ENCODE measurements at places on chromosomes 1 and 21. TPM values are rescaled to one million over a fixed set of nuclear protein-coding genes. Genes with fewer than 3 reads are reported as not detected.
A peak's percentile ranks its signal among the peaks of the same experiment; 100 is the strongest.

DNA sequence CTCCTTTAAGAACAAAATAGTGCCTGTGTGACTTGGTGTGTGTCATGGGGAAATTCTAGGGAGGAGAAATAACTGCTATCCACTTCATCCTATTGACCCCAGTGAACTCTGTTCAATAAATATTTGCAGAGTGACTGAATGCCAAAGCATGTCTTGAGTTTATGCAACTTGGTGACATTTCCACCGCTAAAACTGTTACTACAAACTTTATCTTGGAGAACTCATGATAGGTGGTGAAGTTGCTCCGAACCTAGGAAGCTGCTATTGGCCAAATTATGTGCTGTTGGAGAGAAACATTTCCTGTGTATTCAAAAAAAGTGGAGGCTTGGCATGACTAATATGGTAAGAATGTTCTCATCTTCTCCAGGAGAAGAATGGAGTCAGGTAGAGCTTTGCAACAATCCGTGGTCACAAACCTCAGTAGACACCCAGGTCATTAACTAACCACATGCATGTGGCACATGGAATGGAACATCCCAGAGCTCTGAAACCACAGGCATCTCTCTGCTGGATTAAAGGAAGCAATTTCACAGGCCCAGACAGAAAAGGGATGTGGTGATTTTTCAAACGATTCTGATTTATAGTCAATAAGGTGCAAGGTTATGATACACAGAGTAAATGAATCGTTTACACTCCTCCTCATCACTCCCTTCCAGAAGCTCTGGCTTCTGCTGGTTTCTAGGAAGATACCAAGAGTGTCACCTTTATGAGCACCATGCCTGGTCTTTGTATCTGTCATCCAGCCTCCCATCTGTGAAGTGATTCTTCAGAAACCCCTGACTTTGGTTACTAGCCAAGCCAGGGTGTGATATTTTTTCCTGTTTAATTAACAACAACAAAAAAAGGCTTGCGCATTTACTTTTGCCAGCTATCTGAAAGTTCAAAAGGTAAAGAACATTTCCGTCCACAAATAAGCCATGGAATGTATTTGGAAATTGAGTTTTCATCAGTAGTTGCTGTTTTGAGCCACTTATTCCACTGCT, 361.1 kb downstream of the TGFB2 start:
- H3K4me3 ChIP-seq = no peak overlapping the region
- H3K36me3 ChIP-seq = no peaks in the 10 kb centered on the region
- DNase-seq = no peak
- H3K27me3 ChIP-seq = no peaks in the 10 kb centered on the region
- H3K27ac ChIP-seq = no peak overlapping the region

Gene PTGFR
- 1.1 TPM for total RNA-seq

Gene MYOG
- total RNA-seq = not detected

DNA sequence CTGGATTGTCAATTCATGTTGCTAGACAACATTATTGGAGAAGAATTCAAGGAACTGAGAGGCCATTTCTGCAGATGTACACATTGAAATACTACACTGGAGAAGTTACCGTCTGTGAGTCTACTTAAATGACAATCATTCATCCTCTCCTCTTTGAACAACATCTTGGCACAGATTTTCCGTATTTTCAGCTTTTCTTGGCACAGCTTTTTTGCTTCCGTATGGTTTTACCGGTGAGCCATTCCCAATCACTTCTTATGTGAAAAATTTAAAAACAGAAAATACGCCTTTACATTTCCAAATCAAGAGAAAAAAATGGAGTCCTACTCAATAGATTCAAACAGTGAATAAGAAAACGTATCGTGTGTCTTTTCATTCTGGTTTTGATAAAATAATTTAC, 1493.7 kb downstream of the AMY1C start:
- H3K27ac ChIP-seq = no peak overlapping the region
- H3K4me1 ChIP-seq = no peaks in the 10 kb centered on the region
- no peaks in the 10 kb centered on the region for H3K27me3 ChIP-seq
- no peak overlapping the region for H3K4me3 ChIP-seq

GRCh38 chr1:223243441-223244050, 100.5 kb upstream of the TLR5 start:
- DNase-seq = no peak
- no peaks in the 10 kb centered on the region for H3K4me1 ChIP-seq
- no peak overlapping the region for H3K4me3 ChIP-seq
- H3K27ac ChIP-seq = no peak overlapping the region
- H3K36me3 ChIP-seq = no peaks in the 10 kb centered on the region
- H3K27me3 ChIP-seq = no peaks in the 10 kb centered on the region

DNA sequence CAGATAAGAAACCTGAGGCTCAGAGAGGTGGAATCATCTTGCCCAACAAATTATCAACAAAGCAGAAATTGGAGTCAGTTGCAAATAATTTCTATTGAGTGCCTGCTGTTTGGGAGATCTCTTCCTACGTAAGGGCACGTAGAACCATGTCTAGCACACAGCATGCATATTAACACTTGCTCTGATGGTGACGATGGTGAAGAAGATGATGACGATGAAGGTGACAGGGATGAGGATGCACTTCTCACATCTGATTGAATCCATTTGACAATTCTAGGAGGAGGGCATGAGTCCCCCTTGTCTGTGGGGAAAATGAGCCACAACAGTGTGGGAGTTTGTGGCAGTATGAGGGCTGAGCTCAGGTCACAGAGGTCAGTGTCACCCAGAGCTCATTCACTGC, 183.6 kb downstream of the HIVEP3 start:
- no peaks in the 10 kb centered on the region for H3K4me1 ChIP-seq
- no peak overlapping the region for H3K27ac ChIP-seq
- H3K36me3 ChIP-seq = no peaks in the 10 kb centered on the region
- DNase-seq = no peak

- no peak overlapping the region for H3K4me3 ChIP-seq
- H3K36me3 ChIP-seq = no peaks in the 10 kb centered on the region
- H3K4me1 ChIP-seq = no peaks in the 10 kb centered on the region
- no peak for DNase-seq
Measured at GRCh38 chr1:25134801-25135461, 97.4 kb downstream of the SYF2 start.

- no peaks in the 10 kb centered on the region for H3K36me3 ChIP-seq
- H3K27me3 ChIP-seq = no peaks in the 10 kb centered on the region
- peaks cover 10% of the 10 kb centered on the region for H3K4me1 ChIP-seq
- H3K4me3 ChIP-seq = peak overlapping the region; percentile 4
- peak overlapping the region; percentile 80 for H3K27ac ChIP-seq
Measured at GRCh38 chr1:1677718-1678580, 14.6 kb downstream of the SLC35E2B start.

DNA sequence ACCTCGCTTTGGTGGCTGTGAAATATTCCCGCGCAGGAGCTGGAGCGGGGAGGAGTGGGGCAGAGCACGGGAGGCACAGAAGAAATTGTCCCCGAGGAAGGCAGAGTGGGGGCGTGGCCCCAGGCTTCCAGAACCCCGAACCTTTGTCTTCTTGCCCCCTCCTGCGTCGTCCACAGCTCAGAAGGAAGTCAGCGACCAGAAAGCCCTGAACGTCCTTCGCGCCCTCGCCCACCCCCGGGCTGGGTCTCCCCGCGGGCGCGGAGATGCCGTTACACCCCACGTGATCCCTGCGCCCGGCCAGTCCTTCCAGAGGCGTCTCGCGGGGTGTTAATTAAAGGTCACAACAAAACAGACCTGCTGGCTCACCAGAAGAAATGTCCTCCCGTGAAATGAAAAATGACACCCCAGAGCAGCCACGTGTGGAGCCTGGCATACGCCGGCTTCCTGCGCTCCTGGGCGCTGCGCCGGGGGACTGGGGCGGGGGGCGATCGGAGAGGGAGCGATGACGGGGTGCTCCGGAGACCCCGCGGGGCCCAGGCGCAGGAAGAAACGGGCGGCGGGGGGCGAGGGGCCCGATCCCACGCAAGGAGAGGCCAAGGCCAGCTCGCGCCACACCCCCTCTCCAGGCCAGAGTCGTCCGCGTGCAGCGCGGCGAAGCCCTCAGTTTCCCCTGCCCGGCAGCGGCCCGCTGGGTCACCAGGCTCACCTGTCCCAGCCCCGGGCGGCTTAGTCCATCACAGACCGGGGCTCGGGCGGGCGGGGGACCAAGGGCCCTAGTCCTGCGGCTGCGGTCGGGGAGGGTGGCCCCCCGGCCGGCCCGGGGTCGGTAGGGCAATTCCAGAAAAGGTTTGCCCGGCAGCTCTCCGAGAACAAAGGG, 995 bp upstream of the KIF26B start:
- H3K4me3 ChIP-seq = peak overlapping the region; percentile 41
- no peak overlapping the region for H3K27ac ChIP-seq
- peaks cover 22% of the 10 kb centered on the region for H3K4me1 ChIP-seq
- peaks cover 52% of the 10 kb centered on the region for H3K27me3 ChIP-seq
- peak; percentile 19 for DNase-seq
- no peaks in the 10 kb centered on the region for H3K36me3 ChIP-seq

Gene COPA
- 163 TPM for total RNA-seq

DNA sequence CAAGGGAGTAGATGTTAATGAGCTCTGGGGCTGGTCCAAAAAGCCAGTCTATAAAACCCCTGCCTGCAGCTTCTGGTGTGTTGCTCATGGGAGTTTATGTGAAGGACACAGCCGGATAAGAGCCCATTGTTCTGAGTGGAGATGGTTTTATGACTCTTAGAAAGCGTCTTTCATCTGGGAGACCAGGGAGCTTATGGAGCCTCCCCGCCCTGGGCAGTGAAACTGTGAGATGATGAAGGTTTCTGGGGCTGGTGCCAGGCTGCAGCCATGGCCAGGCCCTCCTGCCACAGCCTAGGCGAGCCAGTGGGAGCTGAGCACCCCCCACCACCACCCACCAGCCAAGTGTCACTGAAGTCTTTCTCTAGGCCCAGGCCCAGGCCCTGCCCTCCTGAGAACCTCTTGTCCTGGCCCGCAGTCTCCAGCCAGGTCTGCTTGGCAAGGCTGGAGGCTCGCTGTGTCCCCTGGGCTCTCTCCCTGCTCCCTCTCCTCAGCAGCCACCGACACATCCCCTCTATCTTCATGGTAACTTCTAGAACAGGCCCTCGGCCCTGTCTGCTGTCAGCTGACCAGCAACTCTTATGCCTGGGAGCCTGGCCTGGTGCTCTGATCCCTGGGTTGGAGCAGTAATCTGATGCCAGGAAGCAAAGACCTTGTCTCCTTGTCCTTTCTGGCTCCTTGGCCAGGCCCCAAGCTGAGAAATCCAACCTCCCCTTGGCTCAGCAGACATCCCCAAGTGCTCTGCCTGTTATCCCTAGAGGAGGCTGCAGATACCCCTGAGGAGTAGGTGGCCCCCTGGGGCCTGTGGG, 7.6 kb upstream of the ARHGEF10L start:
- no peaks in the 10 kb centered on the region for H3K27me3 ChIP-seq
- peaks cover 18% of the 10 kb centered on the region for H3K4me1 ChIP-seq
- no peak overlapping the region for H3K4me3 ChIP-seq
- H3K27ac ChIP-seq = peak overlapping the region; percentile 86
- DNase-seq = peak; percentile 90
- no peaks in the 10 kb centered on the region for H3K36me3 ChIP-seq

GRCh38 chr1:52263153-52263910, 102.7 kb downstream of the CC2D1B start:
- H3K27me3 ChIP-seq = no peaks in the 10 kb centered on the region
- H3K4me1 ChIP-seq = no peaks in the 10 kb centered on the region
- no peaks in the 10 kb centered on the region for H3K36me3 ChIP-seq

Gene SLAMF9
- not detected for total RNA-seq

Gene RAB13
- total RNA-seq = 62.7 TPM

GRCh38 chr1:81414488-81415015, 386.2 kb upstream of the ADGRL2 start:
- no peak overlapping the region for H3K27ac ChIP-seq
- H3K36me3 ChIP-seq = no peaks in the 10 kb centered on the region

- H3K4me3 ChIP-seq = no peak overlapping the region
- no peak overlapping the region for H3K27ac ChIP-seq
- no peaks in the 10 kb centered on the region for H3K36me3 ChIP-seq
- no peaks in the 10 kb centered on the region for H3K27me3 ChIP-seq
Measured at GRCh38 chr1:173530795-173531693, 53.9 kb downstream of the PRDX6 start.

Gene RNU1-2
- 1,159 TPM for total RNA-seq

DNA sequence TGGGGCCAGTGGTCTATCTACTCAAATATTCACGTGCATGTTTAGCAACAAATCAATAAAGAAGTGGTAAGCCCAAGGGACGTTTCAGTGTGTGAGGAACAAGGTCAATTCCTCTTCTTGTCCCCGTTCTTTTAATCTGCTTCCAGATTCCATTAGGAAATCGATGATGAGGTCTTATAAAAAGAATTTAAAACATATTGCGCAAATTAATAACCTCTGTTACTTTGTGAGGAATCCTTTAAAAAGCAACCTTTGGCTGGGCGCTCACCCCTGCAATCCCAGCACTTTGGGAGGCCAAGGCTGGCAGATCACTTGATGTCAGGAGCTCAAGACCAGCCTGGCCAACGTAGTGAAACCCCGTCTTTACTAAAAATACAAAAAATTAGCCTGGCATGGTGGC, 113.0 kb upstream of the TMPRSS2 start:
- H3K36me3 ChIP-seq = no peaks in the 10 kb centered on the region
- no peak overlapping the region for H3K4me3 ChIP-seq
- H3K27ac ChIP-seq = no peak overlapping the region
